Upper lobe of right lung (tissue), 1 donor: ENCODE measurements at places on chromosomes 5 and 9. TPM values are rescaled to one million over a fixed set of nuclear protein-coding genes. Genes with fewer than 3 reads are reported as not detected.

Gene IRF1
- 59.5 TPM for total RNA-seq

Gene OR1J2
- total RNA-seq: not detected

GRCh38 chr9:6819112-6819511 lies 61.3 kb downstream of the KDM4C start:
- no peak for DNase-seq

Gene LURAP1L
- 32.3 TPM for total RNA-seq

- DNase-seq: peak; percentile 66
Measured at GRCh38 chr9:125241863-125242739, 958 bp upstream of the HSPA5 start.

- peak; percentile 61 for DNase-seq
Measured at GRCh38 chr5:1515921-1516571, 7.7 kb downstream of the LPCAT1 start.

DNA sequence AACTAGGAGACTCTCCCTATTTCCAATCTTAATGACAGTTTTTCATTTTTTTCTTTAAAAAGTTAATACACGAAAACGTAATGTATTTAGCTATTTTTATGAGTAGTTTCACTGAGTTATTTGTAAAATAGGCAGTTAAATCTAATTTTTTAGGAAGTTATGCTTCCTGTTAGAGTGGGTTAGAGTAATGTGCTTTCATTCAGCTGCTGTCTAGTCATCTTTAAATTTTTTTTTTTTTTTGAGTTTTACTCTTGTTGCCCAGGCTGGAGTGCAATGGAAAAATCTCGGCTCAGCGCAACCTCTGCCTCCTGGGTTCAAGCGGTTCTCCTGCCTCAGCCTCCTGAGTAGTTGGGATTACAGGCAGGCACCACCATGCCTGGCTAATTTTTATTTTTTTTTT lies 34.0 kb downstream of the CDC42SE2 start:
- DNase-seq: no peak

DNA sequence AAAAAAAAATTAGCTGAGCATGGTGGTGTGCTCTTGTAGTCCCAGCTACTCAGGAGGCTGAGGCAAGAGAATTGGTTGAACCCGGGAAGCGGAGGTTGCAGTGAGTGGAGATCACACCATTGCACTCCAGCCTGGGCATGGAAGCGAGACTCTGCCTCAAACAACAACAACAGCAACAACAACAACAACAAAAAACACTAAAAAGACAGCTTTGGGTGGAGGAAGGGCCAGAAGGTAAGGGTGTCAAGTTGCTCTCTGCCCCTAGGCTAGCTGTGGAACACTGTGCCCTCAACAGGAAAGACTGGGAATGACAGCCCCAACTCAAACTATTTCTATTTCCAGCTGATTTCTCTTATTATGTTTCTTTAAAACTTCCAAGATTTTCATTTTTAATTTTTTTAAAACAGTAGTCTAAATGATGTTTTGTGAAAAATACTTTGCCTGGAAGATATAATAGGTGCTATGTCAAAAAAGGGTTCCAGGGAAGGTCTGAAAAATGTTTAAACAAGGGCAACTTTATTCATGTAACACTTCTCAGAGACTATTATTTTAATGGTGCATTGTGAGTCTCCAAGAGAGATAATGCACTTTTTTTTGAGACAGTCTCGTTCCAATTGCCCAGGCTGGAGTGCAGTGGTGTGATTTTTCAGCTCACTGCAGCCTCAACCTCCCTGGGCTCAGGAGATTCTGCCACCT lies 29.9 kb downstream of the CLINT1 start:
- DNase-seq: no peak

GRCh38 chr5:72296256-72296655 lies 23.8 kb downstream of the MRPS27 start:
- no peak for DNase-seq

- DNase-seq: no peak
Measured at GRCh38 chr5:81754621-81755020, 3.7 kb upstream of the SSBP2 start.

GRCh38 chr9:97807681-97808080 lies 45.3 kb upstream of the FOXE1 start:
- DNase-seq: no peak

DNA sequence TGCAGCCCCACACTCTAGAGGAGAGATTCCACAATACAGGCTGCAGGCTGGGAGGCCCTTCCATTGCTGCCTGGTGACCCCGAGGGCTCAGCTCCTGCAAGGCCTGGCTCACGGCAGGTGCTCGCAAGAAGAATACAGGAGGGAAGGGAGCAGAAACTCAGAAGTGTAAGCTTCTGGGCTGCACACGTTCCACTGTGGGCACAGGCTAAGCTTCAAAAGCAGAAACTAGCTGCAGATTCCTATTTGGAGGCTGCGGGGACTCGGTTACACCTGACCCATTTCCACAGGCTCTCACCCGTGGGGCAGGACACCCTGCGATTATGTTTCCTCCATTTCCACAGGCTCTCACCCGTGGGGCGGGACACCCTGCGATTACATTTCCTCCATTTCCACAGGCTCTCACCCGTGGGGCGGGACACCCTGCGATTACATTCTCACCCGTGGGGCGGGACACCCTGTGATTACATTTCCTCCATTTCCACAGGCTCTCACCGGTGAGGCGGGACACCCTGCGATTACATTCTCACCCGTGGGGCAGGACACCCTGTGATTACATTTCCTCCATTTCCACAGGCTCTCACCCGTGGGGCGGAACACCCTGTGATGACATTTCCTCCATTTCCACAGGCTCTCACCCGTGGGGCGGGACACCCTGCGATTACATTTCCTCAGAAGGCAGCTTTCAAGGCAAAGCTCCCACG lies 10.3 kb downstream of the LPCAT1 start:
- DNase-seq: peak; percentile 55

DNA sequence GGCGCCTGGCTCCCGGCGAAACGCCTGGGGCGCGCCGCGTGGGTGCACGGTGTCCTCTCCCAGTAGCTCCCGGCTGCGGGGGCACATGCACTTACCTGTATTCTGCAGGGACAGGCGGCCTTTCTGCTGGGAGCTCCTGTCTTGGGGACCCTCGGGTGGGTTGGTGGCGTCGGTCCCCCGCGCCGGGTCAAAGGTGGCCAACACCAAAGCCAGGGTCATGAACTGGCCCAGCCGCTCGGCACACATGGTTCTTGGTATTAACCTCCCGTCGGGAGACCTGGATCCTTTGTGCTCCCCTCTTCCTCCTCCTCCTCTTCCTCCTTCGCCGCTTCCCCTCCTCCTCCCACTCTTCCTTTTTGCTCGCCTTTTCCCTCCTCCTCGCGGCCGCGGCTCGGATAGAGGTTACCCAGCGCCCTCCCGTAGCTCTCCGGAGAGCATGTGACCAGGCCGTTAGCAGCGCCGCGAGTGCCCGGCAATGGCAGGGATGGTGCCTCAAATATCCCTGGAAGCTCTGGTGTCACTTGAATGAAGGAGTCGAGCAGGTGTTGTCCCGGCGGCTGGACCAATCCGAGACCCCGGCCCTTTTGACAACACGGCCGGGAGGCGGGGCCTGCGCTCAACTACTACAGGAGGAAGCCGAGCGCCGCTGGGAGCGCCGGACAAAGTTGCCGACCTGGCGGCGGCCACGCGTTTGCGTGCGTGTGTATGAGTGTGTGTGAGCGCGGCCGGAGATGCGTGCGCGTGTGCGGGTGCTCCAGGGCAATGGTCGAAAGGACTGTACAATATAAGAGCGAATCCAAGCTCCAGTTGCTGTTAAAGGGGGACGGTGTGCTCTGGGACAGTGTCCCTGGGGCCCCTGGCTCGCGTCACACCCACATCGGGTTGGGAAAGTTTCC lies at the start of gene STC2:
TSS of gene STC2 (minus strand) at position 467 of the 896 bp plus-strand sequence. CDS start at position 246, 221 bp downstream.
- DNase-seq: no peak

DNA sequence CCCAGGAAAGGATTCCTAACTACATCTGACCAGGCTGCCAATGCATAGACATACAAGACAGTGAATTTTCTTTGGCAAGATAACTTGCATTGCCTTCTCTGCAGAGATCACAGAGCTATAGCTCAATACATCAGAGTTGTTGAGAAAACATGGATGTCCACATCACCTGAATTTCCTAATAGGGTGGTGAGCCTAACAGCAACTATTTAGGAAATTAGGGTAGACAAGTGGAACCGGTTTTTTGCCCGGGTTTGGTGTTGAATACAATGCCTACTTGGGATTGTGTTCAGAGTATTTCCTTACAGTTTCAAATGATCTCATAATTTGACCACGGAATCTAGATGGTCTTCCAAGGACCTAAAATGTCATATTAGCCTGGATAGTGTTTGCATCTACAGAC lies 262.7 kb downstream of the KIF4B start:
- DNase-seq: no peak

- no peak for DNase-seq
Measured at GRCh38 chr9:136079211-136079915, 15.7 kb downstream of the NACC2 start.

DNA sequence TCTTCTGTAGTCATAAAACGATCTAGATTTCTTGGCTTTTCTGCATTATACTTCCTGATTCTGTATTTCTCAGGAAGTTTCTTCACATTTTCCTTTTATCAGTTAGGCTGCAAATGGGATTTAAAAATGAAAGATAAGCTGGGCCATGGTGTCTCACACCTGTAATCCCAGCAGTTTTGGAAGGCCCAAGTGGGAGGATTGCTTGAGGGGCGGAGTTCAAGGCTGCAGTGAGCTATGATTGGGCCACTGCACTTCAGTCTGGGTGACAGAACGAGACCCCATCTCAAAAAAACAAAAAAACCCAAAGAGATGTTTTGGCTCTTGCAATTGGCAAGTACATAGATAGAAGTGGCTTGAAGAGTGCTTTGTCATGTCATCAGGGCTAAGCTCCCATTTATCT lies 26.2 kb upstream of the APC start:
- DNase-seq: no peak

Gene UBE2QL1
- not detected for total RNA-seq

GRCh38 chr9:76912636-76913275 lies 6.8 kb upstream of the PRUNE2 start:
- no peak for DNase-seq

Gene PAPPA
- total RNA-seq: 2.9 TPM

Gene PFN3
- total RNA-seq: not detected

Gene PTGR1
- total RNA-seq: 38.0 TPM

Gene EGR1
- 85.6 TPM for total RNA-seq

DNA sequence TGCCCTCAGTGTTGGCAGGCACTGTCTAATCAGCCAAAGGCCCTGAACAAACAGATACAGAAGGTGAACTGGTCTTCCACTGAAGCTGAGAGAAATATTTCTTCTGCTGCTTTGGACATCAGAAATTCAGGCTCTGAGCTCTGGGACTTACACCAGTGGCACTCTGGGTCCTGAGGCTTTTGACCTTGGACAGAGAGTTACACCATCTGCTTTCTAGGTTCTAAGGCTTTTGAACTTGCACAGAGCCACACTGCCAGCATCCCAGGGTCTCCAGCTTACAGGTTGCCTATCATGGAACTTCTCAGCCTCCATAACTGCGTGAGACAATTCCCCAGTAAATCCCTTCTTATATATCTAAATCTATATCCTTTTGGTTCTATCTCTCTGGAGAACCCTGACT lies 326.7 kb downstream of the MLLT3 start:
- no peak for DNase-seq

GRCh38 chr5:139877129-139877597 lies 81.6 kb downstream of the PSD2 start:
- no peak for DNase-seq
